ENCODE measurements at places on chromosomes 5 and 9.
A peak's percentile ranks its signal among the peaks of the same experiment; 100 is the strongest.

DNA sequence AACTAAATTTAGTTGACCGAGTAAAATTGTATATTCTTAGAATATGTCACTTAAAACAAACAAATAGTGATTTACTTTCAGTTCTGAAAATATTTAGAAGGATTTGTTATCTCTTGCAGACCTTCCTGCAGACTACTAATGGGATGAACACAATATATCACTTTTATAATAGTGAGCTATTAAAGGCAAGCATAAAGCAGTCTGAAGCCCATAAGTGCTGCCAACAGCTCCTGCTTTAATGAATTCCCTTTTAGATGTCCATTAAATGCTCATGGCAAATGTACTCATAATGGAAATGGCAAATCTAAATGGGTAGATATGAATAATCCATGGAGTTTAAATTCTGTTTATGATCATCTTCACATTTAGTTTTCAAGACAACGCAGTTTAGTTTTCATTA lies 170.2 kb downstream of the RANBP17 start:
- no peak for DNase-seq
- no peak overlapping the region for H3K27ac ChIP-seq
- no peaks in the 10 kb centered on the region for H3K27me3 ChIP-seq
- no peaks in the 10 kb centered on the region for H3K4me1 ChIP-seq
- H3K4me3 ChIP-seq: no peak overlapping the region
- H3K36me3 ChIP-seq: no peaks in the 10 kb centered on the region

GRCh38 chr5:147733075-147733474 lies 49.5 kb downstream of the JAKMIP2 start:
- H3K36me3 ChIP-seq: no peaks in the 10 kb centered on the region
- no peaks in the 10 kb centered on the region for H3K27me3 ChIP-seq
- no peaks in the 10 kb centered on the region for H3K4me1 ChIP-seq
- H3K27ac ChIP-seq: no peak overlapping the region

DNA sequence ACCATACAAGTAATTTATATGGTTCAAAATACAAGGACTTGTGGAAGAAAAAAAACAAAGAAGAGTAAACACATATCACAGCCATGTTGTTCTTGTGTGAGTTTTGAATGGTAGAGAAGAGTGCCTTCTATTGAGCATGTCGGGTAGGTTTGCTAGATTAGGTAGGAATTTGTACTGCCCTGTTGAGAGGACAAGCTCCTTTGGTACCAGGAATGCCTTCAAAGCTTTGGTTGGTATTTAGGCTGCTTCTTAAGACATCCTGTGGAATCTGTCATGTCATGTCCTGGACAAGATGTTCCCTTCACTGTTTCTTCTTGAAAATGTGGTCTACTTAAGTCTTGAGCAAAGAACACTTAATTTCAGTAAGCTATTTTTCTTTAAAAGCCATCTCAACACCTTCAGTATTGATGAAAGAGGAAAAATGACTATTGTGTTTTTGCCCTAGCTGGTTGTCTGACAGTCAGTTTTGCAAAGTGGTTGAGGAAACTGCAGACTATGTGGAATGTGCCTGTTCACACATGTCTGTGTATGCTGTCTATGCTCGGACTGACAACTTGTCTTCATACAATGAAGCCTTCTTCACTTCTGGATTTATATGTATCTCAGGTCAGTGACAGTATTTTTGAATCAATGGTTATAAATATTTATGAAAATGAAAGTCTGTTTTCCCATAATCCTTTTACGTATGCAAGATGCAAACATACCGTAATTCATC lies 296.9 kb downstream of the ADGRV1 start:
- H3K4me3 ChIP-seq: no peak overlapping the region
- no peaks in the 10 kb centered on the region for H3K4me1 ChIP-seq
- DNase-seq: no peak
- no peaks in the 10 kb centered on the region for H3K36me3 ChIP-seq
- H3K27ac ChIP-seq: no peak overlapping the region

- H3K36me3 ChIP-seq: no peaks in the 10 kb centered on the region
- H3K4me3 ChIP-seq: no peak overlapping the region
- no peak overlapping the region for H3K27ac ChIP-seq
Measured at GRCh38 chr9:134358026-134358661, 31.9 kb downstream of the RXRA start.

- H3K27me3 ChIP-seq: peaks cover 4% of the 10 kb centered on the region
- H3K36me3 ChIP-seq: no peaks in the 10 kb centered on the region
- H3K4me3 ChIP-seq: no peak overlapping the region
- H3K27ac ChIP-seq: no peak overlapping the region
- no peaks in the 10 kb centered on the region for H3K4me1 ChIP-seq
Measured at GRCh38 chr9:68804911-68805889, 100.2 kb downstream of the PIP5K1B start.

- H3K27me3 ChIP-seq: no peaks in the 10 kb centered on the region
- H3K27ac ChIP-seq: no peak overlapping the region
Measured at GRCh38 chr9:122239722-122240121, 11.0 kb upstream of the LHX6 start.

GRCh38 chr9:100933656-100934055 lies 94.9 kb upstream of the PLPPR1 start:
- DNase-seq: no peak
- no peaks in the 10 kb centered on the region for H3K27me3 ChIP-seq
- H3K27ac ChIP-seq: no peak overlapping the region
- no peaks in the 10 kb centered on the region for H3K4me1 ChIP-seq

DNA sequence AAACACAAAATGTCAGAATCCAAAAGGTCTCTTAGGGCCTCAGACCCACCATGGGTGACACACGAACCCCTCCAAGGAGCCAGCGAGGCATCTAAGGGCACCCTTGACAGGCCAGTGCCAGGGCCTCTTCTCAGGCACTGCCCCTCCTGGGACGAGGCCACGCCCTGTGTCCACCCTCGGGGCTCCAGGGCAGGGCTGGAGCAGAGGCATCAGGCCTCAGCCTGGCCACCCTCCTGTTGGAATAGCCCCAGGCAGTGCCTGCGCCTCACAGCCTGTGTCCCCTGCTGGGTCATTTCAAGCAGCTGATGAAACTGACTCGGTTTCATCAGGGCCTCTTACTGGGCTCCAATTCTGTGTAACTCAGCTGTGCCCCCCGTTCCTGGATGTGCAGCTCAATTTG lies 32.8 kb upstream of the SUSD3 start:
- peaks cover 80% of the 10 kb centered on the region for H3K4me1 ChIP-seq
- H3K27me3 ChIP-seq: no peaks in the 10 kb centered on the region
- H3K36me3 ChIP-seq: peaks cover 77% of the 10 kb centered on the region
- H3K27ac ChIP-seq: peak overlapping the region; percentile 95

- peaks cover 17% of the 10 kb centered on the region for H3K27me3 ChIP-seq
- no peaks in the 10 kb centered on the region for H3K36me3 ChIP-seq
- DNase-seq: no peak
- no peak overlapping the region for H3K4me3 ChIP-seq
- no peak overlapping the region for H3K27ac ChIP-seq
Measured at GRCh38 chr5:66443462-66444130, 152.6 kb upstream of the MAST4 start.

GRCh38 chr5:64930672-64931318 lies 162.1 kb downstream of the CWC27 start:
- peaks cover 13% of the 10 kb centered on the region for H3K4me1 ChIP-seq
- peaks cover 52% of the 10 kb centered on the region for H3K36me3 ChIP-seq
- H3K4me3 ChIP-seq: no peak overlapping the region
- no peak for DNase-seq
- H3K27me3 ChIP-seq: no peaks in the 10 kb centered on the region

DNA sequence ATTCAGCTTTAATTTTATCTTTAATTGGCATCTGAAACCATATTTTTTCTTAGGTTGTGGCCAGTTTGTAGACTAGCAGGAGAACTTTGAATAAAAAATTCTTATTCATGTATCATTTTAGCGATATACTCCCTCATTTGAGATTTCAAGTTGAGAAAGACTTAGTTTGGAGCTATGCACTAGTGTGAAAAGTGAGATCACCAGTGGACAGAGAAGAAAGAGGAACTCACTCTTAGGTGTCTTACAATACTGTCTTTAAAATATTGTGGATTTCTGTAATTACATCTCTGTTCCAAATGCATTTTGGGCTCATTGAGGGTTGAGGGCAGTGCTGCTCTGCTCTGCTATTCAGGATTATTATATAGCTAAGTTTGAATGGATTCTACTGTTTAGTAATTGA lies 54.7 kb downstream of the NAA35 start:
- H3K4me3 ChIP-seq: no peak overlapping the region
- H3K4me1 ChIP-seq: peaks cover 6% of the 10 kb centered on the region
- DNase-seq: no peak
- peaks cover 82% of the 10 kb centered on the region for H3K36me3 ChIP-seq

DNA sequence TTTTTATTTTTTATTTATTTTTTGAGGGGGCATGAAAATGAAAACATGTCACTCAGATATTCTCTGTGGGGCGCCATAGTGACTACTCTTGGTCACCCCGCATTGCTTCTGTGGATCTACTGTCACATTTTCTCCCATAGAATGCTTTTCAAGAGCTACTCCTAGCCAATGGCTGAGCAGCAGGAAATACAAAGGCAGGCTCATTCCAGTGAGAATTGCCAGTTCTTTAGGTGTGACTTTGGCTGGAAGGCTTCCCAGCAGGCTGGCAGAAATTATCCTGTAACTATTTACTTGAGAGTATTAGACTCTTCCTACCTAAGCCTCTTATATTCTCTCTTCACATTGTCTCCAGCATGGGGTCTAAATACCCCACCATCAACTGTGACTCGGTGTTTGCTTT lies 21.0 kb upstream of the PTPRD start:
- H3K4me3 ChIP-seq: no peak overlapping the region
- H3K4me1 ChIP-seq: no peaks in the 10 kb centered on the region
- DNase-seq: no peak

GRCh38 chr5:143016777-143017516 lies 246.8 kb downstream of the ARHGAP26 start:
- H3K4me1 ChIP-seq: peaks cover 44% of the 10 kb centered on the region
- no peak overlapping the region for H3K4me3 ChIP-seq
- no peaks in the 10 kb centered on the region for H3K27me3 ChIP-seq

All from activated T-cell treated with anti-CD3 and anti-CD28 coated beads, Interleukin-2, amount 50 U/mL, for 24 hours (primary cell).